ENCODE measurements at places on chromosomes 1 and 21.

DNA sequence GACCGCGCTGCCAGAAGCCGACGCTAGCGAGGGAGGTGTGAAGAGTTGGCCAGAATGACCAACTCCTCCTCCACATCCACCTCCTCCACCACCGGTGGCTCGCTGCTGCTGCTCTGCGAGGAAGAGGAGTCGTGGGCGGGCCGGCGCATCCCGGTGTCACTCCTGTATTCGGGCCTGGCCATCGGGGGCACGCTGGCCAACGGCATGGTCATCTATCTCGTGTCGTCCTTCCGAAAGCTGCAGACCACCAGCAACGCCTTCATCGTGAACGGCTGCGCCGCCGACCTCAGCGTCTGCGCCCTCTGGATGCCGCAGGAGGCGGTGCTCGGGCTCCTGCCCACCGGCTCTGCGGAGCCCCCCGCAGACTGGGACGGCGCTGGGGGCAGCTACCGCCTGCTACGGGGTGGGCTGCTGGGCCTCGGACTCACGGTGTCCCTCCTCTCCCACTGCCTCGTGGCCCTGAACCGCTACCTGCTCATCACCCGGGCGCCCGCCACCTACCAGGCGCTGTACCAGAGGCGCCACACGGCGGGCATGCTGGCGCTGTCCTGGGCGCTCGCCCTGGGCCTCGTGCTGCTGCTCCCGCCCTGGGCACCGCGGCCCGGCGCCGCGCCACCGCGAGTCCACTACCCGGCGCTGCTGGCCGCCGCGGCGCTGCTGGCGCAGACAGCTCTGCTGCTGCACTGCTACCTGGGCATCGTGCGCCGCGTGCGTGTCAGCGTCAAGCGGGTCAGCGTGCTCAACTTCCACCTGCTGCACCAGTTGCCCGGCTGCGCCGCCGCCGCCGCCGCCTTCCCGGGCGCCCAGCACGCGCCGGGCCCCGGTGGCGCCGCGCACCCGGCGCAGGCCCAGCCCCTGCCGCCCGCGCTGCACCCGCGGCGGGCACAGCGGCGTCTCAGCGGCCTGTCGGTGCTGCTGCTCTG is 1.2 kb downstream of the GPR88 start:
- DNase-seq = no peak

- no peak for DNase-seq
These were observed 28.3 kb upstream of the ACOT11 start for GRCh38 chr1:54519709-54520108.

DNA sequence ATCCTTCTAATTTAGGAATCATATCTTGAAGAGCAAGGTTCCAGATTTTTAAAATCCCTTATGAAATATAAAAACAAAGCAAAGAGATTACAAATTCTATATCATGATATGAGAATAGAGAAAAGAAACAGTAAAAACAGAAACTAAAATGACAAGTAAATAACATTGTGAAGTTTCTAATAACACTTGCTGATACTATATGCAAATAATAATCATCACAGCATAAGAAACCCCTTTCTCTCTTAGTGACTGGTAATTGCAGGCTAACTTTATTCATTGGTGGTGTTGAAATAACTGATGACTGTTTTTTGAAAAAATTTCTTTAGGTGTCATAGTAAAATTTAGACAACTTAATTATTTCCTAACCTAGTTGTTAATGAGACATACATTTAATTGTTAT is 281.6 kb downstream of the PLA2G4A start:
- no peak for DNase-seq

DNA sequence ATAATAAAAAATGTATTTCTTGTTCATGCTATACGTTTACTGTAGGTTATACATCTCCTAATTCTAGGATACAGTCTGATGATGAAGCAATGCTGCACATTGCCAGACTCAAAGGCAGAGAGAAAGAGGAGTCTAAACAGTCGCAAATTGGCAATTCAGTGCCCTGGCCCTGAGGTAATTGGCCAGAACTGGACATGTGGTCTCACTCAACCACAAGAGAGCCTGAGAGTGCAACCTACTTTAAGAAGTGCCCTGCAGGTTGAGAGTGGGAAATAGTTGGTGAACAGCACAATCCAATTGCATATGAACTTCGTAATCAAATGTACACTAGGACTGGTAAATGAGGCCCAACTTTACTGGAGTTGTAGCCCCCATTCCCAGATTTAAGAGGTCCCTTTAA is 5.0 kb upstream of the SLC35A3 start:
- no peak for DNase-seq

- DNase-seq = no peak
These were observed 102.3 kb downstream of the LACTBL1 start for GRCh38 chr1:22870201-22870871.

DNA sequence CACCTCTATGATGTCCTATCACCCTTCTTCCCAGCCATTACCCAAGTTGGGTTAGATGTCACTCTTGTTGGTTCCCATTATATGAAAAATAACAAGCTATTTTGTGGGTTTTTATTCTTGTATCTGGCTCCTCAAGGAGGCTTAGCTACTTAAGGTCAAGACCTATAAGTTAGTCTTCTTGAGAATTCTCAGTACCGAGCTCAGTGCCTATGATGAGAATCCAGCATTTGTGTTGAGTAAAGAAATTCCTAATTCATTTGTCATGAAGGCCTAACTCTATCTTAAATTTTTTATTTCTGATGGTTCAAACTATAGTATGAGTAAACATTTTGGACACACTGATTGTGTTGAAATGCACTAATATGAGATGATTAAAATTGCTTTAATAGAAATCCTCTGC is 15.9 kb downstream of the NUF2 start:
- no peak for DNase-seq

GRCh38 chr1:18890706-18891425 is 11.5 kb downstream of the ALDH4A1 start:
- DNase-seq = no peak

GRCh38 chr1:29698033-29698432 is 461.7 kb downstream of the PTPRU start:
- no peak for DNase-seq

Measured in NCI-H2081 treated with DMSO at 0.1 percent for 48 hours (cell line).